ENCODE measurements at places on chromosomes 4 and X.

GRCh38 chr4:10405672-10406071 is 51.6 kb downstream of the ZNF518B start:
- H3K27ac ChIP-seq: no peak overlapping the region
- H3K4me3 ChIP-seq: no peak overlapping the region
- H3K27me3 ChIP-seq: peaks cover 8% of the 10 kb centered on the region
- no peaks in the 10 kb centered on the region for H3K36me3 ChIP-seq
- no peak for DNase-seq

GRCh38 chr4:2794486-2795299 is 1.8 kb downstream of the SH3BP2 start:
- peak overlapping the region; percentile 88 for H3K4me3 ChIP-seq
- H3K27me3 ChIP-seq: no peaks in the 10 kb centered on the region
- H3K27ac ChIP-seq: peak overlapping the region; percentile 93

- DNase-seq: no peak
- H3K27me3 ChIP-seq: no peaks in the 10 kb centered on the region
- H3K4me1 ChIP-seq: peaks cover 17% of the 10 kb centered on the region
- no peak overlapping the region for H3K27ac ChIP-seq
- no peaks in the 10 kb centered on the region for H3K36me3 ChIP-seq
These were observed 6.0 kb upstream of the BCOR start for GRCh38 chrX:40103565-40104323.

- peaks cover 26% of the 10 kb centered on the region for H3K4me1 ChIP-seq
- peak overlapping the region; percentile 78 for H3K27ac ChIP-seq
- H3K4me3 ChIP-seq: peak overlapping the region; percentile 91
- DNase-seq: no peak
These were observed 2.9 kb downstream of the KLHL15 start for GRCh38 chrX:24023972-24024669.
